Left renal cortex interstitium (tissue), 4 donors: ENCODE measurements at places on chromosomes 4 and X. TPM values are rescaled to one million over a fixed set of nuclear protein-coding genes. Genes with fewer than 3 reads are reported as not detected.

Gene DUSP9
- polyA plus RNA-seq: 56.6 TPM

Gene RGN
- polyA plus RNA-seq: 30.8 TPM

Gene TRIM2
- 79.6 TPM for polyA plus RNA-seq

Gene KIT
- polyA plus RNA-seq: 15.2 TPM

Gene NSG1
- 6.2 TPM for polyA plus RNA-seq
